ENCODE measurements at places on chromosomes 6 and 20.

- no peak for DNase-seq
Measured at GRCh38 chr6:43016176-43016942, 2.3 kb downstream of the KLHDC3 start.

DNA sequence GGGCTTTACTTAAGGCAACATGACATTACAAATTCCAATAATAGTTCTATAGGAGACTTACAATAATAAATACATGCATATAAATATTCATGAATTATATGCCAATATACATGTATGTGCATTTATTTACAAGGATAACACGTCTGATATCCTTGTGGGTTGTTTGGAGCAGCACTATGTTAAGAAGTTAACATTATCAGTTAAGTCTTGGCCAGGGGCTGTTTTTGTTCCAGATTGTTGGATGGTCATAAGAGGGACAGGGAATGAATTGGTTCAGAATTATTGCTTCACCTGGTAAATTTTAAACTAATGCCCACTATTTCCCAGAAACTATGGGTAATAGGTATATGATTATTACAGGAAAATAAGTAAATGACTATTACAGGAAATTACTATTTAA, 81.3 kb upstream of the MMS22L start:
- no peak for DNase-seq

GRCh38 chr20:44464514-44464913, 11.2 kb upstream of the TTPAL start:
- no peak for DNase-seq

- peak; percentile 96 for DNase-seq
Measured at GRCh38 chr6:26195376-26195923, 108.2 kb downstream of the HFE start.

- no peak for DNase-seq
Measured at GRCh38 chr20:61404303-61404702, 152.2 kb downstream of the CDH4 start.

DNA sequence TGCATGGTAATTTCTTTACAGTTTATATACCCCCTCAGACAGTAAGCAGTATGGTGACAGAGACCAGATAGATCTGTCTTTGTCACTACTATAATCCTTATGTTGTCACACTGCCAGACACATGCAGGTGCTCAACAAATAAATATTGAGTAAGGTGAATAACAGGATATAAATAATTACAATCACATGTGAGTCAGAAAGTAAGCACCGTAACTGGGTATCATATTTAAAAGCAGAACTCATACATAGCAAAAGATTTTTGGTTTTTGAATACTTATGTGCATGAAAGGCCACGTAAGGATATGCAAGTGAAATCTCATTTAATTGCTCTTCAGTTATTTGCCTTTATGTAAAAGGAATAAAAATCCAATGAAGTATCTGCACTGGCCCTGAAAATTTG, 17.4 kb downstream of the CNBD2 start:
- DNase-seq, result no peak

GRCh38 chr6:13307508-13307995, 20.8 kb downstream of the TBC1D7 start:
- no peak for DNase-seq

DNA sequence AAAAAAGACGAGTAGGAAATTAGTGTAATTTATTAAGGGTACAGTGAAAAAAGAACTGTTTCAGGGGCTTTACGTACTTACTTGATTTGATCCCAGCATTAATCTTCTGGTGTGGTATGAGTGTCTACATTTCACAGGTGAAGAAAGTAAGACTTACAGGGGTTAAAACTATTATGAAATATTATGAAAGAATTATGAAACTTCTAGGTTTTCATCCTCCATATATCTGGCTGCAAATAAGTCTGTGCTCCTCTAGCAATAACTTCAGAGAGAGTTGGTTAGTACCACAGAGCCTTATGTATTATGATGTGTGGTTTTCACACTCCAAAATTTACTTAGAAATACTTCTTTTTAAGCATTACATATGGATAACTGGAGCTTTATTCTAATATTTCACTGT, 41.9 kb downstream of the ZFAND3 start:
- DNase-seq, result no peak

- DNase-seq, result no peak
Measured at GRCh38 chr6:167056370-167056769, 57.2 kb downstream of the CEP43 start.

DNA sequence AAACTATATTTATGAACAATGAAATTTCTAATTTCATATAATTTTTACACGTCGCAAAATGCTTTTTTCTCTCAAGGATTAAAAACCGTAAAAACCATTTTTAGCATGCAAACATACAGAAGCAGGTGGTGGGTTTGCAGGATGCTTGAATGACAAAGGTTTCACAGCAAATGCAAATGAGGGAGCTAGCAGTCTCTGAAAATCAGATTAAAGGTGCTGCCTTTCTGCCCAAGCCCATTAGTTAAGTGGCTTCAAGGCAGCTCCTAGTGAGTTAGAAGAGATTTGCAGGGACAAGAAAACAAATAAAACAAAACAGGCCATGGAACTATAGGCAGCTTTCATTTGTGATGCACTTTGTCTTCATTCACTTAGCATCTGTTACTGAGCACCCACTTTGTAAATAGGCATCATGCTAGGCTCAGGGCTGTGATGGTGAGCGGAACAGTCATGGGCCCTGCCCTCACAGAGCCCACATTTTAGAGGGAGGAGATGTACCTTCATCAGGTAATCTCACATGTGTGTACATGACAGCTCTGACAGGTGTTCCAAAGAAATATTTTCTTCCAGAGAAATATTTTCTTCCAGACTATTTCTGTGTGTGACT, 29.5 kb downstream of the NAPB start:
- DNase-seq, result no peak

- DNase-seq, result no peak
Measured at GRCh38 chr20:50037123-50037522, 54.3 kb downstream of the SNAI1 start.

- DNase-seq, result no peak
Measured at GRCh38 chr20:48238781-48239180, 453.5 kb upstream of the SULF2 start.

- DNase-seq, result no peak
Measured at GRCh38 chr6:5670811-5671561, 335.7 kb downstream of the NRN1 start.

- DNase-seq, result no peak
Measured at GRCh38 chr20:646107-646867, 6.7 kb downstream of the SRXN1 start.

DNA sequence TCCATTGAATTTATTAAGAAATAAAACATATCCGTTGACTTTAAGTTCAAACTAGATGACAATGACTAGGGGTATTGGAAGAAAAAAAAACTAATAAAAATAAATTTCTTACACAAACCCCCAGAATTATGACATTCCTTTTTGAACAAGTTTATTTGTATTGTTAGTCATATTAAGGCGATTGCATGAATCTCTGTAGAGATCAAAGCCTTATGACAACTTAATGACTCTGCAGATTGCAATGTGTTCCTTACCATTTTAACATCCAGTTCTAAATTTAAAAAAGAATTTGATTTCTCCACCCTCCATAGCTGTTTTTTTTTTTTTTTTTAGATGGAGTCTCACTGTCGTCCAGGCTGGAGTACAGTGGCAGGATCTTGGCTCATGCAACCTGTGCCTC, 189.8 kb upstream of the CEP162 start:
- DNase-seq, result no peak

DNA sequence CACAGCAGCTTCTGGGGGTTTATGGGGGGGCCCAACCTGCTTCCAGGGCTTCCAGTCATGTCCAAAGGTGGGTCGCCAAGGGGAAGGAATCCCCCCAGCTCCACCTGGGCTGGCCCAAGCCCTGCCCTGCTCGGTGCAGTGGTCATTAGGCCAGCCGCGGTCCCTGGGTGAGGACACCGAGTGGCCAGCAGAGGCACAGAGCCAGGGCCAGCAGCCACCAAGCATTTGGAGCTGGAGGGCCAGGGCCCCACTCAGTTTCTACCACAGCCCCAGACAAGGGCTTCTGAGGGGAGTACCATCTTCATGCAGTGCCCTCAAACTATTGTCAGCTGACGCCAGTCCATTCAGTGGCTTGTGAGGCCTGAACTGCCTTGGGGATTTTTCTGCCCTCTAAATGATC, 39.6 kb downstream of the TFEB start:
- DNase-seq, result no peak

DNA sequence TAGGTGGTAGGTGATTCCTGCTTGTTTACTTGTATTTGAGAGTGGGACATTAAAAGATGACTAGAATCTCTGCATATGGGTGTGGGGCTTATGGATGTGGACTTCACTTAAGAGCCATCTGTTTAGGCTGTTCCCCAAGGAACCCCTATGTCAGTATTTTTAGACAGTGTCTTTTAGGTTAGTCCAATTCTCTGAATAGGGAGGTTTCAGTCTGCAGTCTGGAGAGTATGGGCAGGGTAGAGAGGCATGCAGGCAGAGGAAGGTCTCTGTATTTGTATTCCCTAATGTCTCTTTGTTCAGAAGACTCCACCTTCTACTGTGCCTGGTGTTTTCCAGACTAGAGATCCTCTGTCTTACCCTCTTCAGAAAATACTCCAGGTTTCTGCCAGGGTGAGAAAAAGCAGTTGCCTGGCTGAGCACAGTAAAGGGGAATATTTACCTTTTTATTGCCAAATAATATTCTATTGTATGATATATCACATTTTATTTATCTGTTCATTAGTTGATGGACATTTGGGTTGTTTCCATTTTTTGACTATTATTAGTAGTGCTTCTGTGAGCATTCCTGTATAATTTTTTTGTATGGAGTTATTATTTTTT, 19.1 kb downstream of the SLX4IP start:
- no peak for DNase-seq

- no peak for DNase-seq
Measured at GRCh38 chr6:132693478-132693877, 20.4 kb downstream of the VNN1 start.

DNA sequence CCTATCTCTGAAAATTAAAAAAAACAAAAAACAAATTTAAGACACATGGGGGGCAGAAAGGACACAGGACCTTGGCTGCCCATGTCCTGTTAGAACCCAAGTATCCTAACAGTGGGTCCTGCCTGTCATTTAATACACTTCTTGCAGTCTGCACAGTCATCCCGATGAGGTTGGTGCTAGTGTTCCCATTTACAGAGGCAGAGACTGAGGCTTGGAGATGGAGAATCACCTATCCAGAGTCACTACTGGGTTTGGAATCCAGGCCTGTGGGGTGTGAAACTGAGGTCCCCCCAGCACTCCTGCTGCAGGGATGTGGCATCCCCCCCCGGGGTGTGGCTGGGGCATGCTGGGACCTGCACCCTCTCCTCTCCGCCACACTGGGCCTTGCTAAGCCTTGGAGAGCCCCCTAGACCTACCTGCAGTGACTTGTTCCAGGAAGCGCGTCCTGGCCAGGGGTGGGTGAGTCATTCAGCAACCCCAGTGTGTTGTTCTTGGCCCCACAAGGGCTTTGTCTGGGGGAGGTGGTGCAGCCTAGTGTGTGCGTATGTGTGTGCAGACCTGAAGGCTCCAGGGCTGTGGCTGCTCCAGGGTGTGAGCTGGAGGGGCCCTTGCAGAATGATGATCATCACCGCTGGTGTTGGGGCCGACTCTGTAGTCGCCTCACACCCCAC, 49.7 kb downstream of the BCAS4 start:
- no peak for DNase-seq

DNA sequence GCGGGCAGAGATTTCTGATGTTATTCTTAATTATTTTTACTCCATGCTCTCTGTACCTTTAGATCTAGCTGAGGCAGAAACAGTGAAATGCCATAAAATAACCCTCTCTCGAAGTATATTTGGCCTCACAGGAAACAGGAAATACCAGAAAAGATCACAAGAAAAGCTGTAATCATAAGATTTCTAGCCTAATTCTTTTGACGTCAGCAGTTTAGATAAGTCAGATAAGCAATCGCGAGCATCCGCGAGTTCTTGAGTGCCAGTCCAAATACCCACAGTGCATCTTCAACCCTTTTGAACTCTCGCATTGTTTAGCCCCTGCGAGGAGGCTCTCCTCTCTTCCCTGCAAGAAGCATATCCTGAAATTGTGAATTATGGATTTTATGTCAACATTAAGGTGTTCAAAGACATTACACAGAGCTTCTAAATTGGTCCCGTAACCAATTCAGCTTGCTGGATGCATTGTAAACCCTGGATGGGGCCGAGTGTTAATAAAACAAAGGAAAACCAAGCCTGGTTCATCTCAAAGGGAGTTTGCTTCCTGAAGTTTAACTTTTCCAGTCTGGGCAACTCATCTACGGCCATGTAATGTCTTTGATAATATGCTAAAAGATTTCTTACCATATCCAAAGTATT, 198.9 kb downstream of the MTFR2 start:
- DNase-seq, result no peak

- peak; percentile 46 for DNase-seq
Measured at GRCh38 chr6:143337201-143337949, 113.1 kb downstream of the ADAT2 start.

GRCh38 chr6:35300848-35301247, 3.2 kb downstream of the DEF6 start:
- no peak for DNase-seq

GRCh38 chr6:155443168-155443567, 12.5 kb downstream of the NOX3 start:
- DNase-seq, result no peak

DNA sequence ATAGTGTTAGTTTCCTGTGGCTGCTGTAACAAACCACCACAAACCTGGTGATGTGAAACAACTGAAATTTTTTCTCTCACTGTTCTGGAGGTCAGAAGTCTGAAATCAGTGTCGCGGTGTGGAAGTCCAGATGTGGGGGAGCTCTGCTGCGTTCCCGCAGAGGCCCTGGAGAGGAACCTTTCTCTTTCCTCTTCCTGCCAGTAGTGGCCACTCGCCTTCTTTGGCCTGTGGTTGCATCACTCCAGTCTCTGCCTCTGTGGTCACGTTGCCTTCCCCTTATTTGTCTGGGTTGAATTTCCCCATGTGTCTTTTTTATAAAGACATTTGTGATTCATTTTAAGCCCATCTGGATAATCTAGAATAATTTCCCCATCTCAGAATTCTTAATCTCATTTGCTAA, 295.5 kb upstream of the FLRT3 start:
- no peak for DNase-seq

- no peak for DNase-seq
Measured at GRCh38 chr6:136351518-136352110, 62.0 kb upstream of the BCLAF1 start.

- no peak for DNase-seq
Measured at GRCh38 chr6:133441491-133441890, 200.3 kb downstream of the EYA4 start.

DNA sequence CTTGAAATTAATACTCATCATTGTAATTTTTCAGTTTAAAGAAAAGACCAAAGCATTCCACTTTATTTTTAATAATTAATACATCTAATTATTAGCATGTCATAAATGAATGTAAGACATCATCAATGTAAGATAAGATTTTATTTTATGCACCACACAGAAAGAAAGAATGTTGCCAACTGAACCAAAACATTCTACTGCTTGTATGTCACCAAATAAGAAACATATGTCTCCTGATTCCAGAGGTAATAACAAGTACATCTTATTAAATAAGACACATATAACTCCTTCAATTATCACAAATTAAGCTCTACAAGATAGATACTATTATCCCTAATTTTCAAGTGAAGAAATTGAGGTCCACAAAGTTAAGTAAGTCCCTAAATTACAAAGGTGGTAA, 189.5 kb downstream of the GMDS start:
- no peak for DNase-seq

GRCh38 chr6:97401533-97401932, 118.5 kb upstream of the MMS22L start:
- no peak for DNase-seq

GRCh38 chr6:74410630-74411029, 714.6 kb downstream of the CD109 start:
- no peak for DNase-seq

GRCh38 chr6:107561306-107561705, 71.4 kb downstream of the SOBP start:
- peak; percentile 87 for DNase-seq

Measured in lower leg skin (tissue), 4 donors.